ENCODE measurements at places on chromosomes 3 and 15.

- DNase-seq: no peak
- H3K27ac ChIP-seq: no peak overlapping the region
- H3K4me3 ChIP-seq: no peak overlapping the region
- H3K36me3 ChIP-seq: no peaks in the 10 kb centered on the region
Observed at GRCh38 chr3:157523814-157524213, 20.6 kb upstream of the VEPH1 start.

DNA sequence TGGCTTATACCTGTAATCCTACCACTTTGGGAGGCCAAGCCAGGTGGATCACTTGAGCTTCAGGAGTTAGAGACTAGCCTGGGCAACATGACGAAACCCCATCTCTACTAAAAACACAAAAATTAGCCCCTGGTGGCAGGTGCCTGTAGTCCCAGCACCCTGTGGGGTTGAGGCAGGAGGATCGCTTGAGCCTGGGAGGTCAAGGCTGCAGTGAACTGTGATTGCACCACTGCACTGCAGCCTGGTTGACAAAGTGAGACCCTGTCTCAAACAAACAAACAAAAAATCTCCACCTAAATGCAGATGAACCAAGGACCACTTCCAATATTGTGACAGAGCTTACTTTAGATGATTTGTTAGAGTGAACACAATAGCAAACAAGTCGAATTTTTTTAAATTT, 53.7 kb downstream of the TP53BP1 start:
- H3K36me3 ChIP-seq: no peaks in the 10 kb centered on the region
- no peak overlapping the region for H3K27ac ChIP-seq
- peaks cover 4% of the 10 kb centered on the region for H3K4me1 ChIP-seq
- H3K4me3 ChIP-seq: no peak overlapping the region

DNA sequence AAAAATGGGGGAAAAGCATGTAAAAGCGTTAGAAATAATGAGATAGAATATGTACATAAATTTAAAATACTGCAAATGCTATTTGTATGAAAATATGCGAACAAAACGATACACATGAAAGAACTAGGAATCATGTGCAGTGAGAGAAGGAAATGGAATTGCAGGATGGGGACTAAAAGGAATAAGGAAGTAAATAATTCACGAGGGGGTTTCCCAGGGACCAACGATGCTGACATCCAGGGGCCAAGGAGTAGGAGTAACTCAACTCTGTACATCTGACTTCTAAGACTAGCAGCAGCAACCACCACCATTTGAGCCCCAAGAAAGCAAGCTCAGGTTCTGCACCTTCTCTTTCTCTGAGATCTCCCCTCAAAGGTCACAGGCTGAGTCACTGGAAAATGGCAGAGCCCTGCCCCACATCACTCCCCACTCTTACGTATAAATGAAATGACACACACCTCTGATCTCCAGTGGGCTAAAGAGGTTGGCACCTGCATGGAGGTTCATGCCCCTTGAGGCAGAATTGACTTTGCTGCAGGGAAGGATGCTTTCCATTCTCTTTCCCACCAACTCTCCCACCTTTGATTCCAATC, 100.0 kb upstream of the DLG1 start:
- no peak overlapping the region for H3K4me3 ChIP-seq
- H3K4me1 ChIP-seq: peaks cover 15% of the 10 kb centered on the region
- H3K27me3 ChIP-seq: no peaks in the 10 kb centered on the region
- no peak overlapping the region for H3K27ac ChIP-seq
- no peaks in the 10 kb centered on the region for H3K36me3 ChIP-seq

DNA sequence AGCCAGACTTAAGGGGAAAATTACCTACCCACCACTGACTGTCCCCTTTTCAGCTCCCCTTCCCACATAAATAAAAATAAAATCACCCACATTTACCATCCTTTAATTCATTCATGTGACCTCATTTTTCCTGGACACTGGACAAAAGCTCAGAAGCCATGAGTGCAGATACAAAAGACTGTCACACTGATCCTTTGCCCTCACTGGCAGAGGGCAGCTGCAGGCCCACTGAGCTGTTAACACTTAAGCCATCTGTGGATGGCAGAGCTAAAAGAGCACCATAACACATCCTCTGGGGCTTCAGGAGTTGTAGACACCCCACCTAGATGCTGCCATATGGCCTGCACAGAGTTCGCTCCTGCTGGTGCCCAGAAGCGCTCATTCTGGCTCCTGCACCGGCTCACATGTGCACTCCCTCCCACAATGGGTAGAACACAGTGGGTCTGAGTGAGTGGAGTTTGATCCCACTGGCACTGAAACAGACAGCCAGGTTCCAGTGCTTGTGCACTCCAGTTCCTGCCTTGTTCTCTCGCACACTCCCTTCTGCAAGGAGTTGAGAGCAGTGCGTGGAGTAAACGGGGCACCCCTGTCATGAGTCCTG, 38.8 kb downstream of the EDC3 start:
- no peak for DNase-seq
- no peak overlapping the region for H3K4me3 ChIP-seq
- no peak overlapping the region for H3K27ac ChIP-seq
- H3K4me1 ChIP-seq: no peaks in the 10 kb centered on the region
- H3K36me3 ChIP-seq: no peaks in the 10 kb centered on the region

Measured in PC-9 (cell line).